ENCODE measurements at places on chromosomes 7 and 10. TPM values are rescaled to one million over a fixed set of nuclear protein-coding genes. Genes with fewer than 3 reads are reported as not detected.

The GPR141 gene
- total RNA-seq, result not detected

The GSAP gene
- total RNA-seq, result not detected

DNA sequence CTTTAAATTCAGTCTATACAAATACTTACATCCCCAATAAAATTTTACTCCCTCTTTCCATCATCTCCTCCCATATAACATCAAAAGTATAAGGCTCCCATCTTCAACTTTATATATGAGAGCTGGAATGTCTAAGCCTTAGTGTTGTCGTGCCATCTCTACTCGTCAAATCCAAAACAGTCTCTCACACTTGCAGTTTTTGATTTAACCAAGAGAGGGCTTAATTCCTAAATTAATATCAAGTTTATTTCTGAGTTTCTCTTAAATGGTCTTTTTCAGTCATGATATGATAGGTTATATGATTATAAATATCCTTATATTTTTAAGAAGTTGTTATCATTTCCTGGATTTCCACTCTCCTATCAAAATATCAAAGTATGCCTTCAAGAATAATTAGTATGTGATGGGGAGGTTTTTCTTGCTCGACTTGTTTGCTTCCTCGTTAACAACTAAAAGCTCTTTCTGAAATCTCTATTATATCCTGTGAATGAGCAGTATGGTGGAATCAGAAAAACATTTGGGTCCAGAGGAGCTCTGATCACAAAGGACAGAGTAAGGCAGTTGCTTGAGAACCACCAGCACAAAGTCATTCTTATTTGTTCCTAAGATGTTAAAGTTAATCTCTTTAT is 12.5 kb upstream of the LIPK start:
- no peak overlapping the region for H3K4me3 ChIP-seq
- no peaks in the 10 kb centered on the region for H3K27me3 ChIP-seq
- H3K4me1 ChIP-seq, result no peaks in the 10 kb centered on the region
- no peaks in the 10 kb centered on the region for H3K36me3 ChIP-seq

The STAG3 gene
- total RNA-seq, result 1.2 TPM

Measured in HCT116 (cell line).